Activated naive CD4-positive, alpha-beta T cell treated with anti-CD3 and anti-CD28 coated beads, Interleukin-2, amount 50 U/mL, for 72 hours (primary cell): ENCODE measurements at places on chromosomes 5 and 9.

- no peak for DNase-seq
Measured at GRCh38 chr5:55063899-55064298, 38.5 kb upstream of the GZMA start.

DNA sequence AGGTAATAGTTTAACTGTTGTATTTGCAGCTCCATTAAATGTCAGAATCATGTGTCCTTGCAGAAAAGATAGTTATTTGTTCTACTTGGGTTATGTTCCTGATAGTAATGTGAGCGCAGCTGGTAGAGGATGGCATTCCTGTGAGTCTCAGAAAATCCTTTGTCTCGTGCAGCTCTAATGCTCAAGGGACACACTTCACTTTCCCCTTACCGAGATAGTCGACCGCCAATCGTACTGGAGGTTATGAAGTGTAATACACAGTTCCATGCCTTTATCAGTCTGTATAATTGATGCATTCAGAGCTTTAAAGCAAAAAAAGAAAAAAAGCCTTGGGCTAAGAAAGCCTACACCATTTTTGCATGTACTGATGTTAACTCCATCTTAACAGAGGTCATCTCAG is 60.2 kb upstream of the SRP19 start:
- no peak for DNase-seq

GRCh38 chr5:126446498-126447224 is 23.5 kb downstream of the GRAMD2B start:
- peak; percentile 50 for DNase-seq

- DNase-seq, result no peak
Measured at GRCh38 chr5:34699155-34700077, 43.3 kb downstream of the RAI14 start.

DNA sequence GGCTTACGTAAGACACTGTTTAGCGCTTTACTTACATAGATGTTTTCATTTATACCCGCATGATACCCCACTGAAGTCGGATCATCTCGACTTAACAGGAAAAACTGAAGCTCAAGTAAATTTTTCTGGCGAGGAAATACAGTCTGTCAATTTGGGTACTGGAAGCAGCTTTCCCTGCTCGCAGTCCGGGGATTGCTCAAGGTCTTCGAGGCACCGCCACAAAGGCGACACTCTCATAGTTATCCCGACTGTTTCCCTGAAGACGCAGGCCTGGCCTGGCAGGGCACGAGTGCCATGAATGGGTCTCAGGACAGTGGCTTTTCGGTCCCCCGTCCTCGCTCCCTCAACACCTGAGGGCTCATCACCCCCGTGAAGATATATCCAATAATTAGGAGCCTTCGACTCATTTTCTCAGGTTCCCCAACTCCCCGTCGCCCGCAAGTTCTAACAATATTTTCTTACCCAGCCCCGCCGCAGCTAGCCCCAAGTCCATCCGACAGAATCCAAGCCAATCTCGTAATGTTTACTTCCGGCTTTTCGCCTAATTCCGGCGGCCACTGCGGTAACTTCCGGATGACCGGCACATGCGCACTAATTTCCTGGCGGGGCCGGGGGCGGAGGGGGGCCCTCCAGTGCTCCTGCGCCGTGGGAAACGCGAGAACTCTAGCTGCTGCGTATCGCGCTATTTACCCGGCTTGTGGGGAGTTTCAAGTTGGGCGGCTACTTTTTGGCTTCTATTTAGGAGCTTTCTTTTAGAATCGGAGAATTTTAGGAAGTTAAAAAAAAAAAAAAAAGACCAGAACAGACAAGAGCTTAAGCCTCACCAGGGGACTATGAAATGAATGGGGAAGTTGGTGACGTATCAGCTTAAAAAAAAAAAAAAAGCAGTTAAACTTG is at the start of gene SLU7:
Gene SLU7, minus strand, starts transcription at position 521 of the 897 bp plus-strand sequence. CDS start 3,787 bp downstream, outside the sequence.
- peak; percentile 90 for DNase-seq

- DNase-seq, result no peak
Measured at GRCh38 chr5:111447822-111448221, 64.5 kb downstream of the STARD4 start.

- no peak for DNase-seq
Measured at GRCh38 chr5:174723979-174724483, 351 bp upstream of the MSX2 start.

- no peak for DNase-seq
Measured at GRCh38 chr9:5718296-5719032, 89.6 kb downstream of the RIC1 start.

DNA sequence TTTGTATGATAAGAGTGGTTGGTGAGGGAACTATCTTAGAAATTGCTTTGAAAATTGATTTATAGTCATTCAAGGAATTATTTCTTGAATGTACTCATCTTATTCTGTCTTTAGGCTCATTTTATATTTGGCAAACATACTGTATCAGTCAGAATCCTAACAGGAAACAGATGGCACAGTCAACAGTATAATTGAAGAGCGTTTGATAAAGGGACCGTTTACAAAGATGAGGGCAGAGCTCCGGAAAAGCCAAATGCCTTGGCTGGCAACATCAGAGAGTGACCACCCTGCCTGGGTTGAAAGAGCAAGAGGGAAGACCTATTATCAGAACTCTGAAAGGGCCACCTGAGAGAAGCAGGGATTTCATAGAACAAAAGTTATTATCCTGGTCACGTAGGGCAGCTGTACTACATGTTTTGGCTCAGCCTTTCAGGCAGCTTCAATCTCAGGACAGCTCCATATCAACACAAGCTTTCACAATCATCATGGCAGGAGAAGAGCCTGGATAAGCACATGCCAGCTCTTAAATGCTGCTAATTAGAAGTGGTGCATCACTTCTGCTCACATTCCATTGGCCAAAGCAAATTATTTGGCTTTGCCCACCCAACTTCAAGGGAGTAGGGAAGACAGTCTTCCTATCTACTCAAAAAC is 47.2 kb upstream of the ARL15 start:
- no peak for DNase-seq

GRCh38 chr5:150410524-150411244 is 2.0 kb downstream of the CD74 start:
- DNase-seq, result no peak

GRCh38 chr5:1737790-1738405 is 61.7 kb downstream of the MRPL36 start:
- DNase-seq, result peak; percentile 53

- DNase-seq, result no peak
Measured at GRCh38 chr9:15480028-15480427, 30.7 kb downstream of the PSIP1 start.

DNA sequence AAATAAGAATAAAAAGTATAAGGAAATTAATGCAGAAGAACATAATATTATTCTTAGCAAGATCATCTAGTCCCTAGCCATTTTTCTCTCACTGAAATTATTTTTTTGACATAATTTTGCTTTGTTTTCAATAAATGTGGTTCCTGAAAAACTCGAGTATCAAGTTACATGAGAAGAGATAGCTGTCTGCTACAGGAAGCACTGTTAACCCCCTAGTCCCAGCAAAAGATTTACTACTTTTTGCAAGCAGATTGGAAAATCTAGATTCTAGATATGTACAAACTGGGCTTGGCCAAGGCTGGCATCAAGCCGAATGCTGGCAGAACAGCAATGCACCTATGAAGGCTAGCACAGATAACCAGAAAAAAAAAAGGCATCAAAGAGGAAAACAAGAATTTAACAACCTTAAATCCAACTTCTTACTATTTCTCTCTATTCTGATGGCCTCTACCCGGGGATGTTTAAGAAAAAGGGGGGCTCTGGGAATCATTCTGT is 21.9 kb upstream of the ISCA1 start:
- DNase-seq, result no peak

DNA sequence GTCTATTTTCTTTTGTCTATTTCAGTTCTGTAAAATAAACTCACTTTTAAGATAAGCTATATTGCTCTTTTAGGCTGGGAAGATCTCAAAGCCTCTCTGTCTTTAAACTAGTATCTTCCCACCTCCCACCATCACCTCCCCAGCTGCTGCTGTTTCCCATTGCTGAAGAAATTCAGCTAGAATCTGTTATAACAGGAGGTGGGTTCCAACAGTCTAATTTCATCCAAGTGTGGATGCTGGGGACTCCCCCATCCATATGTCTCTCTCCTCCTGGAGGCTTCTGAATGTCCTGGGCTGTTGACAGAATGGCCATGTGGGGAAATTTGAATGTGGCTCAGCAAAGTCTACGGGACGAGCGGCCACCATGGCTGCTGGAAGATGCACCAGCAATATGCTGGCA is 301.0 kb downstream of the RASEF start:
- DNase-seq, result no peak

DNA sequence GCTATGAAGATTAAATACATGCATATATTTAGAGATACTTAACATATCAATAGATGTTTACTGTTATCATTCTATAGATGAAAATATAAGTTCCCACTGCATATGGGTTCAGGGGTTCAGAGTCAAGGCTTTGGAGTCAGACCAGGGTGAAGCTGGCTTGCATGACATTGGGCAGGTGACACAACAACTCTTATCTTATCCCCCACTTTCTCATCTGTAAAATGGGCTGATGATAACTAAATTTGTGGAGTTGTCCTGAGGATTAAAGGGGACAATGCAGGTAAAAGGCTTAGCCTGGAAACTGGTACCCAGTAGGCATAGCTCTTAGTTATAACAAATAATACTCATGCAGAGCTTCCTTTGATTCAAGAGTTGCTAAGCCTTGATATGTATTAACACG is 72.6 kb upstream of the BRINP1 start:
- DNase-seq, result no peak

DNA sequence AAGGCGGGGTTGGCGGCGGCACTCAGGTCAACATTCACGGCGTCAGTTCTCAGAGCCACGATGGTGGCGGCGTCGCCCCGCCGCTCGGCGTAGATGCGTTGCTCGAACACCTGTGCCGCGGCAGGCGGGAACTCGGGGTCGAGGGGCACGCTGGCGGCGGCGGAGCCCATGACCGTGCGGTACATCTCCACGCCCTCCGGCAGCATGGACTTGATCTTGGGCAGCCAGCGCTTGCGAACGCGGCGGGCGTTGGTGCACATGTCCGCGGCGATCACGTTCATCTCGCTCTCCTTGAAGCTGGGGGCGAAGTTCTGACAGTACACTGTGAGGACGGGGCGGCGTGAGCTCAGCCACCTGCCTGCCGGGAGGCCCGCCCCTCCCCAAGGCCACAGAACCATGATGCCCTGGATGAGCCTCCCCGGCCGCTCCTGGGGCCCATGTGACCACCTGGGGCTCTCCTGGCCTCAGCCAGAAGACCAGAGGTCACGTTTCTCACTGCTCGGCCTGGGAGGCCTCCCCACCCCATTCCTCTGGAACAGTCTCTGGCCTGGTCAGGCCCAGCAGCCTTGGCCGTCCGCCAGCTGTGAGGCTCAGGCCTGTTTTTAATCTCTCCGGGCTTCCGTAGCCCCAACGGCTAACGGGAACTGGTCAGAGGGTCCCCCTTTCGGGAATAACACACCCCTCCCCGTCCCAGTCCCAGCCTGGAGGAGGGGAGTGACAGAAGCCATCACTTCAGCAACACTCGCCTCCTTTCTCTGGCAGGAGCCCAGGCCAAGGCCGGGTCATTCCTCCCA is 50.7 kb upstream of the UBAC1 start:
- DNase-seq, result no peak

- DNase-seq, result no peak
Measured at GRCh38 chr9:113589890-113590289, 126.4 kb downstream of the RGS3 start.

DNA sequence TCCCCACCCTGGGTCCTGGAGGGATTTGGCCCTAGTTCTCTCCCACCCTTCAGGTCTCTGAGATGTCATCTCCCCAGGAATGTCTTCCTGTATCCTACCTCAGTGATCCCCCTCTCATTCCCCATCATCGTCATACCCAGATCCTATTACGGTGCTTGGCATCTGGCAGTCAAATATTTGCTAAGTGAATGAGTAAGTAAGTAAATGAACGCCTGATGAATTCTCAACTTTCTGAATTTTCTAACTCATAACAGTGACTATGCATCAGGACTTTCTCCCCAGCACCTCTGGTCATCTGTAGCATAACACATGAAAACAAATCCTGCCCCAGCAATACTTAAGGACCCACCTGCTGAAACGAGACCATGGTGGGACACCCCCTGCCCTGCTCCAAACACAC is 244.2 kb downstream of the EBF1 start:
- DNase-seq, result no peak

DNA sequence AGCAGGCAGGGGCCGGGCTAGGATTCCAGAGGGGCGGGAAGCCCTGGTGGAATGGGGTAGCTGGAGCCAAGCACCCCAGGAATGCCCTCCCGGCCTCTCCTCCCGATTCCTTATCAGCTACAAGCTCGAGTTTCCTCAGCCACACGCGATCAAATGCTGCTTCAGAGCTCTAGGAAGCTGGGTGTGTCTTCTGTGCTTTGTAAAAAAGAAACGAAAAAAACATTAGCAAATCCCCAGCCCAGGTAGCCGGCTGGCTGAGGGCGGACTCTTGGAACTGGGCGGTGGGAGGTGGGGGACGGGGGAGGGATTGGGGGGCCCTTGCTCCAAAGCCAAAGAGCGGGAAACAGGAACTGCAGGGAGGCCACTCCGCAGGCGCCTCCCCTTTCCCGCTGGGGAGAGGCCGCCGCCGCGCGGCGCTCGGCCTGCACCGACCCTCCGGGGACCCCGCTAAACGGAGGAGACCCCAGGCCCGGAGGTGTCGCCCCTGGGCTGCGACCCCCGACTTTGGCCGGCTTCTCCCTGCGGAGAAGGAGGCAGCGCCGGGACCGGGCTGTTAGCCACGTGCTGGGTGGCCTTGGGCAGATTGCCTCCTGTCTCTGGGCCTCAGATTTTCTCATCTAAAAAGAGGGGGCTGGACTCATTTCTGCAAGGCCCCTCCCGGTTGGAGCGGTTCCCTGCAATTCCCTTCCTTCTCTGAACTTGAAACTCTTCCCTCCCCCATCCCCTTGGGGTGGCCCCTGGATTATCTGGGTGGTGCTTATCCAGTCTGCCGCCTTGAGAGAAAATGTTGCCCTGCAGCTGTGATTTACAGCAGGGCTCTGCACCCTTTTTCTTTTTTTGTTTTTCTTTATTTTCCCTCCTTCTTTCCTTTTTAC is 40.9 kb upstream of the FABP6 start:
- peak; percentile 4 for DNase-seq
